ENCODE measurements at places on chromosomes 4 and X. TPM values are rescaled to one million over a fixed set of nuclear protein-coding genes. Genes with fewer than 3 reads are reported as not detected.

DNA sequence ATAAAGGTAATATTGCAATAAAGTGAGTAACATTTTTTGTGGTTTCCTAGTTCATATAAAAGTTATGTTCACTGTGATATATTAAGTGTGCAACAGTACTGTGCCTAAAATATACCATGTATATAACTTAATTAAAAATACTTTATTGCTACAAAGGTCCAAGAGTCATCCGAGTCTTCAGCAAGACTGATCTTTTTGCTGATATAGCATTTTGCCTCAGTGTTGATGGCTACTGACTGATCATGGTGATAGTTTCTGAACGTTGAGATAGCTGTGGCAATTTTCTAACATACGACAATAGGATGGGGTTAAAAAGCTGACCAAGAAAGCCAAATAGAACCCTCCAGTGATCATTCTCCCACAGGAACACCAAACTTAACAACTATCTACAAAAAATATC, 1302.7 kb downstream of the TECRL start:
- DNase-seq, result no peak

- DNase-seq, result no peak
Observed at GRCh38 chr4:76380561-76380960, 40.4 kb downstream of the CCDC158 start.

Gene SHROOM2
- total RNA-seq, result 0.72 TPM

DNA sequence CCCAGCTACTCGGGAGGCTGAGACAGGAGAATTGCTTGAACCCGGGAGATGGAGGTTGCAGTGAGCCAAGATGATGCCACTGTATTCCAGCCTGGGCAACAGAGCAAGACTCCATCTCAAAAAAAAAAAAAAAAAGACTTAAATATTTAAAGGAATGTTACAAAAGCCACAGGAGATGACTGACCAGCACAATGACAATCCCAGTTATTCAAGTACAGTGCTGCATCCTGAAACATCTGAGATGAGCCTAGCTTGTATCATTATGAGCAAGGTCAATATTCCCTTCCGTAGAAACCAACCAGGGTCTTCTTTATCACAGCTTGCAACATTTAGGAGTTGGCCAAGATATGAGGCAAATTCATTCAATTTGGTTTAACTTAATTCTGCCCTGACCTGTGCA, 38.6 kb downstream of the LNX1 start:
- DNase-seq, result no peak

GRCh38 chr4:55314141-55314820, 31.8 kb upstream of the SRD5A3 start:
- no peak for DNase-seq

Gene CYLC1
- total RNA-seq, result not detected

- DNase-seq, result no peak
Observed at GRCh38 chr4:64146030-64146429, 263.2 kb downstream of the TECRL start.

DNA sequence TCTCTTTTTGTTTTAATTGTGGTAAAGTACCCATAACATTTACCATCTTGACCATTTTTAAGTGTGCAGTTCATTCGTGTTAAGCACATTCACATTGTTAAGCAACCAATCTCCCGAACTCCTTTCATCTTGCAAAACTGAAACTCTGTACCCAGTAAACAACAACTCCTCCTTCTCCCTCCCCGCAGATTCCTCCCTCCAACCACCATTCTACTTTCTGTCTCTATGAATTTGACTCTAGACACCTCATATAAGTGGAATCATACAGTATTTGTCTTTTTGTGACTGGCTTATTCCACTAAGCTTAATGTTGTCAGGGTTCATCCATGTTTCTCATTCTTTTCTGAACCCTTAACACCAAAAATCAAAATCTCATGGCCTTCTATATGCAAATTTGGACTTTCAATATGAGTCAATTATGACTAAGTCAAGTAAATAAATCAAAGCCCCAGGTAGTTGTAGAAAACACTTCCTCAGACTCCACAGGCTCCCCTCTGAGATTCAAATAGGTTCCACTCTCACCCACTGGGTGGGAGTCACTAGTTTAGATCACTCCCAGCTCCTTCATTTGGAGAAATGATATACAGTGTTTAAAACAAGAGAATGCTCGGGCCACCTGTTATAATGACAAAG, 9.8 kb upstream of the RTL5 start:
- DNase-seq, result no peak

GRCh38 chr4:772776-773175, 53.2 kb downstream of the CPLX1 start:
- no peak for DNase-seq

GRCh38 chr4:176789955-176790354, 2.8 kb downstream of the VEGFC start:
- no peak for DNase-seq

GRCh38 chr4:95549246-95550114, 707 bp upstream of the UNC5C start:
- DNase-seq, result no peak

Gene GAGE12G
- 0.49 TPM for total RNA-seq

DNA sequence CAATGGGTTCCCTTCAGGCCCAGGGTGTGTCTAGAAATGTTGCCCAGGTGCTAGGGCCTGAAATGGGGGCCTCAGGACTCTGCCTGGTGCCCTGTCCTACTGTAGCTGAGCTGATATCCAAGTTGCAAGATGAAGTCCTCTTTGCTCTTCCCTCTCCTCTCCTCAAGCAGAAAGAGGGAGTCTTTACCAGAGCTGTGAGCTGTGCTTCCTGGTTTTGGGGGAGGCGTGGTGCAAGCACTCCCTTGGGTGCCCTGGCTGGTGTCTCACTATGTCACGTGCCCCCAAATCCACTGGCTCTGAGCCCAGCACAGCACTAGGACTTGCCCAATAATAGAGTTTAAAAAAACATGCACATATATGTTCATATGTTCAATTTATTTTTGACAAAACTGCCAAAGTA, 29.3 kb upstream of the CT47A1 start:
- DNase-seq, result no peak

DNA sequence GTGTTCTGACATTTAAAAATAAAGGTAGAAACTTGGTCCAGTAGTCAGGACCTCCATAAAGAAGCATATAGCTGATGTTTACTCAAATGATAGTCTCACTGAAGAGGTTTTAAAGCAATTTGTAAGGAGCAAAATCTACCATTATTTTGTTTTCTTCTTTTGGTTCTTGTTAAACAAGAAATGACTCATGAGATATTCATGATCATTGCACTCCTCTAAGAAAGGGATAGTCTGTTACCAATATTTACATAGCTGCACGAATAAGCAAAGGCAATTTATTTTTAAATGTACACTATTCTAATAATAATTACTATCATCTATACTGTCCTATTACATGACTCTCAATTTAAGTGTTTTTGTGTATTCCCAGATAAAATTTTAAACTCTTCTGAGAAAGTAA, 397.9 kb downstream of the FAM47B start:
- no peak for DNase-seq

DNA sequence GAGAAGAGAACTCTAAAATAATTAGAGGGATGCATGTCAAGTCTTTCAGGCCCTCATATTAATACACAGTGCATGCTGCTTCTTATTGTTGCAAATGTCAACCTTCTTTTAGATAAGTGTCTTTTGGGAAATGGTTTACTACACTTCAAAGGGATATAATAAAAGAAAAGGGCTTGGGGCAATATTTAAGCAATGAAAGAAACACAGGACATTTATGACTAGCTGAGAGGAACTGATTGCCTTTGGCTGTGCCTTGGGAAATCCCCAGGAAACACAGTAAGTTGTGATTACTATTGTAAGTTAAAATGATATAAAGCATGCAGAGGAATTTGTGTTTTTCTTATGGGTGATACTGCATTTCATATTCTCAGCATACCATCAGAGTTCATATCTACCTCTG, 1036.2 kb upstream of the GRID2 start:
- no peak for DNase-seq

- DNase-seq, result no peak
Observed at GRCh38 chrX:112081781-112082652, 559 bp downstream of the TRPC5 start.

- no peak for DNase-seq
Observed at GRCh38 chr4:19438233-19438632, 813.5 kb upstream of the SLIT2 start.

DNA sequence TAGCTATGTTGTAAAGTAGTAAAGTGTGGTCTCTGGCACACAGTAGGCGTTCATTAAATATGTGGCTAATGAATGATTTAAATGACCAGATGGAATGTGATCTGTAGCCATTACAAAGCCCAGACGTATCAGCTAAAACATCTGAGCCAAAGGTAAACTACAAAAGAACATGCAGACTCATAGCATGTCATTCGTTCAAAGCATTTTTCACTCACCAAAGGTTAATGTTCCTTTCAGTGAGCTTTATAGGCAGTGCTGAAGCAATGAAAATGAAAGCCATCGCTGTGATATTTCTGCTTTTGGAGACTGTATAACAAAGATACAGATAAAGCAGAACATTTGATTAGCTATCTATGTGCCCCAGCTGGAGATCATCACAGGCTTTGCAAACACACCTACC, 50.5 kb downstream of the F9 start:
- no peak for DNase-seq

DNA sequence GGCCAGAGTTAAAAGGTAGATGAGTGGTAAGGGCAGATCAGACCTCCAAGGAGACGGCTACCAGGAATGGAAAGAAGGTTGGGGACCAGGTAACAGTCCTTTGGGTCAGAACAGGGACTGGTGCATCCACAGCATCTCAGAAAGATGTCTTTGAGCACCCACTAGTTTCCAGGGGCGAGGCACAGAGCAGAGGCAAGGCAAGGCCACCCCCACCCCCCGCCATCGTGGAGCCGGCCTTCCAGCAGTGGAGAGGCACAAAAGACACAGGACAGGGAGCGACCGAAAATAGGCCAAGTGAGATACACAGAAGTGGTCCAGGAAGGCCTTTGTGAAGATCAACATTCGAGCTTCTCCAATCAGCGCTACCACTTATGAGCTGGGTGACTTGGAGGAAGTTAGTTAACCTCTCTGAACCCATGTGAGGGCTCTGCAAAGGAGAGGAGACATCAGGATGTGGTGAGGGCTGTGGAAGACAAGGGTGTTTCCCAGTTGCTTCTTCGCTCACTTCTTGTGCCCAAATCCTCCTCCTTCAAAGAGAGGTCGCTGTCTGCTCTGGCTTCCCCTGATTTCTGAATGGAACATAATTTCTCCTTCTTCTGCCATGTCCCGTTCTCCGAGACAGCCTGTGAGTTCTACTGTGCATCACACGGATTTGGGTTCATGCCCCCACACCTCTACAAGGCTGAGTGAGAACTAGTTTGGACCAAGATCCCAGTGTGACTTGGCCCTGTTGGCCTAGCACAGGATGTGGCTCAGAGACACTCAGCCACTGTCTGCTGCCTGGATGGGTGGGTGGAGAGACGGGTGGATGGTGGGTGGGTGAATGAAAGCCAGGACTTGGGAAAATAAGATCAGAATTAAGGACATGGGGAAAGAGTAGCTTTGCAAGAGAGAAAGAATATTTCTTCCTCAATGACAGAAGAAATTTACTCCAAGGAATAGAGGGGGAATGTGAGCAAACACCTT, 16.7 kb upstream of the MSX1 start:
- no peak for DNase-seq

Gene CHRDL1
- total RNA-seq, result 0.08 TPM

- DNase-seq, result no peak
Observed at GRCh38 chrX:13266641-13267345, 53.1 kb downstream of the ATXN3L start.

Gene IBSP
- not detected for total RNA-seq

DNA sequence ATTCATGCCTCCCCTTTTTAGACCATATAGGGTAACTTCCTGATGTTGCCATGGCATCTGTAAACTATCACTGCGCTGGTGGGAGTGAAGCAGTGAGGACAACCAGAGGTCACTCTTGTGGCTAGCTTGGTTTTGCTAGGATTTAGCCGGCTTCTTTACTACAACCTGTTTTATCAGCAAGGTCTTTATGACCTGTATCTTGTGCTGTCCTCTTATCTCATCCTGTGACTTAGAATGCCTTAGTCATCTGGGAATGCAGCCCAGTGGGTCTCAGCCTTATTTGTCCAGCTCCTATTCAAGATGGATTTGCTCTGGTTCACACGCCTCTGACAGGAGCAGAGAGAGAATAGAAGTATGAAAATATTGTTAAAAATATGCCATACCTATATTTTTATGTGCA, 355.7 kb downstream of the ADGRL3 start:
- no peak for DNase-seq

DNA sequence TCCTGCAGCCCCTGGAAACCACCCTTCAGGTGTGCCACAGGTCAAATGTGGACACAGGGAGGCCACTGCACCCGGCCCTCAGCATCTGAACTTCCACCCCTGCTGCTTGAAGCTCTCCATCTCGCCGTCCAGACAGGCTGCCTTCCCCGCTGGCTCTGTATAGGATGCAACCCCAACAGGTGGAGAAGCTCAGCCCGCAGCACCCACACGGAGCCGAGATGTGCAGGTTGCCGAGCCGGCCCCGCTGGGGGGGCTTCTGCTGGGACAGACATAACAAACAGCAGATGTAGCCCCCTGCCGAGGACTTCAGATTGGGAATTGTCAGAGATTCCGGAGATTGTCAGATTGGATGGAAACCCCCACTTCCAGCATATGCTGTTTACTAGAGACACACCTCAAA, 20.5 kb downstream of the TMEM187 start:
- no peak for DNase-seq

- DNase-seq, result no peak
Observed at GRCh38 chr4:124450851-124451250, 261.7 kb downstream of the ANKRD50 start.

- DNase-seq, result no peak
Observed at GRCh38 chrX:21528076-21528475, 130.1 kb downstream of the KLHL34 start.

DNA sequence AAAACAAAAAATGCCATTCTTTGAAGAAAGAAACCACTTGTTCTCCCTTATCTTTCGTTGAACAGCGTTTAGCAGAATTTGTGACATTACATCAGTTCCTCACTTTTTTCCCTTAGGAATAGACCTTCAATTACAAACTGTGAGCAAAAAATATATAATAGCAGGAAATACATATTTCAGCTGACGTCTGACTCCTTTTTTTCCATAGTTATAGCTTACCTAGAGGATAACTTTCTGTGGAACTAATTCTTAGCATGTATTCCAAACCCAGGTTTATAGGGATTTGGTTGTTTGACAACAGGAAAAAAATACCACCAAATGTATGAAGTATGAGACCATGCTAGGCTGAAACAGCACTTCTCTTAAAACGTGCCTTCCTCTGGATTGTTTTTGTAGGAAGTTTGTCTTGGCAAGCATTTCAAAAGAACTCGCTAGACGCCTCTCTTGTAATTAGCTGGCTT, 2.0 kb upstream of the LIMCH1 start:
- no peak for DNase-seq

Gene FABP2
- not detected for total RNA-seq

GRCh38 chr4:37528166-37528885, 157.8 kb downstream of the RELL1 start:
- DNase-seq, result no peak

All from Panc1 (cell line).